Activated T-helper 9 cell treated with anti-CD3 and anti-CD28 coated beads, Interleukin-2, amount 50 U/mL, for 16 hours (primary cell): ENCODE measurements at places on chromosomes 12 and 14.

GRCh38 chr12:70165450-70165849 lies 77.8 kb upstream of the CNOT2 start:
- DNase-seq, result no peak

DNA sequence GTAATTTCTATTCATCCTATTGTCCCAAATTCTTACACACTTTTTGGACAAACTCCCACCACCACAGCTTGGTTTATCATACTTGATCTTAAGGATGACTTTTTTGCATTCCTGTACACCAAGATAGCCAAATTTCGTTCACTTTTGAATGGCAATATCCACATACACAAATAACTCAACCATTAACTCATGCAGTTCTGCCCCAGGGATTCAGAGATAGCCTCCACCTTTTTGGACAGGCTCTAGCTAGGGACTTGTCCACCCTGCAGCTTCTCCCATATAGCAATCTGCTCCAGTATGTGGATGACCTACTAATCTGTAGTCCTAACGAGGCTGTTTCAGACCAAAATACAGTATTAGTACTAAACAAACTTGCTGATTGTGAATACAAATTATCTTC lies 32.7 kb upstream of the OXA1L start:
- DNase-seq, result no peak

GRCh38 chr14:55850825-55851241 lies 267.4 kb upstream of the PELI2 start:
- DNase-seq, result no peak

DNA sequence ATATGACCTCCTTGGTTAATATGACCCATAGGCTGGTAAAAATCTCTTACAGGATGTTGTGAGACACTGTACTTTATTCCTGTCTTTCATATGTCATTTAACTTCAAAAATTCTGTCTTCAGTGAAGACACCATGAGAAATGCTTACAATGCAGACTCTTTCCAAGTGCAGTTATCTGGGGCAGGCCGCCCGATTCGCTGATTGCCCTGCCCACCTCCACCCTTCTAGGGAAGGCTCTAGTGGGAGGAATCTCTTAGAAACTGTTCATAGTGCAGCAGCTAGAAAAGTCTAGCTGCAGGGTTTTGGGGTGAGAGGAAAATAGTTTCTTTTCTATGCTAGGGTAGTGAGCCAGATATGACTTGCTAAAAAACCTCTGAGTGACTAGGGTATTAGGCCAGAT lies 15.0 kb upstream of the CIPC start:
- no peak for DNase-seq

GRCh38 chr14:29757711-29758233 lies 169.9 kb downstream of the PRKD1 start:
- DNase-seq, result no peak

GRCh38 chr12:120500581-120500980 lies 4.7 kb downstream of the DYNLL1 start:
- no peak for DNase-seq

DNA sequence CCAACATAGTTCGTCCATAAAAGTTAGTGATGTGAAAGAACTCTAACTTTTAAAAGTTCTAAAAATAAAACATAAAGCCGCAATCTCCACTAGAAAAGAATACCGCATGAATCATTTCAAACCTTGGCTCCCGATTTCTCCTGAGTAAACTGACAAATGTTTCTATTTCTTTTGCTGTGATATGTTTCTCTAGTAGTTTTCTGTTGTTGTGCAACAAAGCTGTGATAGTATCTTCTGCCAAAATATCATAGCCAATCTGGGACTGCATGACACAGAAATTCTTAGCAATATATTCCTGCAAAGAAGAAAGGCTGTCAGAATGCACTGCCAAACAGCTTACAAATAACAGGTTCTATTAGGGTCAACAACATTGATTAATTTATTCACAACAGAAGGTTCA lies 174.0 kb downstream of the ITPR2 start:
- DNase-seq, result no peak

- no peak for DNase-seq
These were observed 31.7 kb upstream of the KCNH3 start for GRCh38 chr12:49507139-49507538.

- no peak for DNase-seq
These were observed 1.0 kb downstream of the SLC6A12 start for GRCh38 chr12:212715-213526.

GRCh38 chr14:69054030-69054429 lies 74.9 kb upstream of the ACTN1 start:
- DNase-seq, result no peak
